Activated effector memory CD4-positive, alpha-beta T cell treated with Interleukin-2 at 50 U/mL for 16 hours (primary cell): ENCODE measurements at places on chromosomes 1 and 21.

GRCh38 chr21:37909936-37910335 lies 6.3 kb downstream of the KCNJ6 start:
- DNase-seq, result no peak

GRCh38 chr1:26368486-26368885 lies 4.1 kb downstream of the ZNF683 start:
- DNase-seq, result no peak

DNA sequence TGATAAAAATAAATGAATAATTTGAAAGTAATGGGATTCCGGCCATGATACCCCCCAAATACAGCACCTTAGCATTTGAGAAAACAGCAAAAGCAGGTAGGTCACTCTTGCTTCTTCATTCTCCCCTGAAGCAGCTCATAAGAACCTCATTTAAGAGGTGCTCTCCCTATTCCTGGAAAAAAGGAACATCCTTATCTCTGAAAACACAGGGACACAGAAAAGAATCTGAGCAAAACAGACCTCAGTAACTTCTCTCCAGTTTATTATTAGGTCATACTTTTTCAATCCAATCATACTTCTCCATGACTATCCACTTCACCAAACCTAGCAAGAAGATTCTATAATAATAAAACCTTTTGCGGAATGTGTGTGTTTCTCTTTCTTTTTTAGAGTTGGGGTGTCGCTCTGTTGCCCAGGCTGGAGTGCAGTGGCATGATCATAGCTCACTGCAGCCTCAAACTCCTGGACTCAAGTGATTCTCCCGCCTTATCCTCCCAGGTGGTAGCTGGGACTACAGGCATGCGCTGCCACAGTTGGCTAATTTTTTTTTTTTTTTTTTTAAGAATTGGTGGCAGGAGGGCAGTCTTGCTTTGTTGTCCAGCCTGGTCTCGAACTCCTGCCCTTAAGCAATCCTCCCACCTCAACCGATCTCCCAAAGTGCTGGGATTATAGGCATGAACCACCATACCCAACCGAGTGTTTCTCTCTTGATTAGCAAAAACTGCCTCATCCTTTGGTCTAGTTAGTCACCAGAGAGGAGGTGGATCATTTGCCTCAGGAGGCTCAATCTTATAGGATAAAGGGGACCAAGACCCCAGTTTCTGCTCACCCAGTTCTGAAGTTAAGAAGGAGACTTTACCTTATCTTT lies 10.6 kb upstream of the TRIM33 start:
- no peak for DNase-seq

- no peak for DNase-seq
Measured at GRCh38 chr21:38596264-38597042, 98.2 kb upstream of the ERG start.
